ENCODE measurements at places on chromosomes 2 and 18.

- DNase-seq = no peak
Measured at GRCh38 chr2:157592374-157592773, 36.3 kb downstream of the ACVR1C start.

GRCh38 chr18:5388896-5389295, 93.4 kb upstream of the ZBTB14 start:
- DNase-seq = no peak

DNA sequence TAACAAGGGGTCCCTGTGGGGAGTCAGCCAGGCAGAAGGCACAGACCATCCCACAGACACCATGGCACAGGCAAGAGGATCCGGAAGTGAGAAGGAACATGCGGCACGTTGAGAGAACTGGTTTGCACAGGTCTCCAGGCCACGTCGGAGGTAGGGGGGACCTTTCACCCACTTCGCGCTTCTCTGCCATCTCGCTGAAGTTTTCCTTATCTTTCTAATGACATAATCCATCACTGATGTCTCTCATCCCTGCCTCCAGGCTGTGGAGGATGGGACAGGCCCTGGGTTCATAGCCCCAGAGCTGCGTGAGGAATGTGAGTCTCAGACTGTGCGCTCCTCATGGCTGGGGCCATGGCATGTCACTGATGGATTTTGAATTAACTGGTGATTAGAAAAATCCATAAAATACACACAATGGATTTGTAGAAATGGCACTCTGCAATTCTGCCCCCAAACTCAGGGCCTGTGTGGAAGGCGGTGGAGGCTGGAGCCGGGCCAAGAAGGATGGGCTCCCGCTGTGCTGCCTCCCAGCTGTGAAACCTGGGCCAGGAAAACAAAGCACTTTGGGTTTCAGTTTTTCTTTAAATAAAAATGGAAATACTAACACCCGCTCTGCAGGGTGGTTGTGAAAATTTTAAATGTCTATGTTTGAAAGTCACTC, 113.3 kb upstream of the ALKAL2 start:
- DNase-seq = no peak

GRCh38 chr18:40692871-40693270, 1262.2 kb upstream of the PIK3C3 start:
- no peak for DNase-seq

GRCh38 chr18:54968807-54969206, 9.5 kb upstream of the CCDC68 start:
- DNase-seq = peak; percentile 52
